ENCODE measurements at places on chromosomes 4 and X.

- no peak for DNase-seq
These were observed 244.5 kb upstream of the TLL1 start for GRCh38 chr4:165628572-165628971.

DNA sequence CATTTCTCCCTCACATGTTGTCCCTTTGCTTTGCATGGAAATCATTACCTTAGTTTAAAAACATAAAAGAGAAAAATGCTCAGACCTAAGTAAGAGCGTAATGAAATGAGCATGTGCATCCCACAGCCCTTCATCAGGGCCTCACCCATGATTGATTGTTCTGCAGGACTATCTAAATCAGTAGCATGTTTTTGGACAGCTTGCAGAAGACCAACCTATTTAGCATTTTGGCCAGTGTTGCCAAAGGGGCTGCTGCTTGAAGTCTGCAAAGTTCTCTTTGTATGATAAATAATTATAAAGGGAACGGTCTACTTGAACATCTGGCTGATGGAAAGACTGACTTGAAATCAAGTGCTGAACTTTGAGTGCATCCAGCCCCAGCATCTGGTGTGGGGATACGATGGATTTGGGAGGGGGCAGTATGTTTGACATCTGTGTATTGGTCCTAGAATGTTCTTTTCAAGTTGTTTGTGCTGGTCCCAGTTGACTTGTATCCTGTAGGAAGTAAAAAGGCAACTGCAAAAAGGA is 76.1 kb upstream of the LIMCH1 start:
- DNase-seq = no peak

DNA sequence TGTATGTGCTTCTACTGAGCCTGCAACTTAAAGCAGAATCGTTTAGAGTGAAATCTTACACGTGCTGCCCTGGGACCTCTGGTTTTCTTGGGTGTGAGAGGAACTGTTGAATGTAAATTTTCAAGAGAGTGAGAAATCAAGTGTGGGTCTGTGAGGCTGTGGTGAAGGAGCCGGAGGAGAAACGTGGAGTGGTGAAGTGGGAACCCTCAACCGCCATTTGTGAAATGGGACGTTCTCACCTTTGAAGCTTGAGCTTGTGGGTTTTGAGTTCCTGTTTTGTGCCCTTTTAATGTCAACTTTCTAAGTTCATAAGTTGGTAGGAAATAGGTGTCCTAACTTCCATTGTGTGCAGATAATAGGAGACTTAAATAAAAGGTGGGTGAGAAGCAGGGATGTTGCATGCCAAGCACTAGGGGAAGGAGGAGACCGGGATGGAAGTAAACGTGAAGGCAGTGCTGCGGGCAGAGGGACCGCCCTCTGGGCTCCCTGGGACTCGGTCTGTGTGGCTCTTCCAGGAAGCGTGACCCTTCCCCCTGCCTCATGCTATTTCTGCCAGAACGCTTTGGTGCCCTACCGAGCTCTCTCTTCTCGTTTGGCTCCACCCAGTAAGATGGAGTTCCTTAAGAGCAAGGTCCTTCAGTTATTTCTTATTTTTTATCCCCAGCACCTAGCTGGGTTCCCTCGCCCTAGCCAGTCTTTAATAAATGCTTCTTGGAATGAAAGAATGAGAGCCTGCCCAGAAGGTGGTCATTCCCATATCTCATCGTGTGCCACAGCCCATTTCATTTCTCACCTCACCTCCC is 56.0 kb downstream of the TMEM131L start:
- no peak for DNase-seq

GRCh38 chr4:156193800-156194199 is 240.1 kb upstream of the CTSO start:
- DNase-seq = no peak

DNA sequence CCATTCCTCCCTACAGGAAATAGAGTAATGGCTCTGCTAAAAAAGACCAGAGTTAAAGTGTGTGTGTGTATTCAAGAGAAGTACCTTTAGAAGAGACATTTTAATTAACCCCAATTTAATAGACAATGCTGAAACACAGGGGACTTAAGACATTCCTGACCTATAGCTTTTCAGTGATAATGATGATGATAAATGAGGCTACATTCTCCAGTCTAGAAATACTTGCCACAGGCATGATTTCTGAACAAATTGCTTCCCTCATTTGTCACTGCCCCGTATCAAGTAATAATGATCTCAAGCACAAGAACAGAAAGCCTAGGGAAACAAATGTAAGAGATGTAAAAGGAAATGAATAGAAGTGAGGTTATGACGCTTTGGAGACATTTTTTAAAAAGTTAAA is 117.1 kb downstream of the UNC5C start:
- DNase-seq = no peak

DNA sequence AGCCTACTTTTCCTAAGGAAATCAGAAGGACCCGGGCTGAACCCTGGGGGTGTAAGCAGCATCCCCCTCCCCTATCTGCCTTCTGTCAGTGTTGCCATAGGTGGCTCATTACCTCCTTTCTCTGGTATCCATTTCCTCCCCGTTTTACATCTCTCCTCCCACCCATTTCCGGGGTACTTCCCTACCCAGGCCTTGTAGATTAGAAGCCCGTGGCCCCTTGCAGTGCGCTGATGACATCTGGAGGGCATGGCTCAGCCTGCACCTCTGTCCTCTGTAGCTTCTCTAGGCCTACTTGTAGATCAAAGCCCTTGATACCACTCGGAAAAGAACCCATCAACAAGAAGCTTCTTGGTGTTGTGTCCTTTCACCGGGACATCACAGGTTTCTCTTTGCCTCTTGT is 71.8 kb downstream of the NBDY start:
- DNase-seq = no peak

GRCh38 chr4:31917334-31917733 is 1197.2 kb downstream of the PCDH7 start:
- DNase-seq = no peak

GRCh38 chr4:142743121-142743825 is 102.8 kb downstream of the INPP4B start:
- DNase-seq = no peak

- DNase-seq = no peak
These were observed 54.9 kb downstream of the UBQLN2 start for GRCh38 chrX:56618323-56618722.

GRCh38 chr4:137226900-137227299 is 305.4 kb downstream of the PCDH18 start:
- no peak for DNase-seq
